RCC 7860 (cell line): ENCODE measurements at places on chromosomes 11 and 22.

DNA sequence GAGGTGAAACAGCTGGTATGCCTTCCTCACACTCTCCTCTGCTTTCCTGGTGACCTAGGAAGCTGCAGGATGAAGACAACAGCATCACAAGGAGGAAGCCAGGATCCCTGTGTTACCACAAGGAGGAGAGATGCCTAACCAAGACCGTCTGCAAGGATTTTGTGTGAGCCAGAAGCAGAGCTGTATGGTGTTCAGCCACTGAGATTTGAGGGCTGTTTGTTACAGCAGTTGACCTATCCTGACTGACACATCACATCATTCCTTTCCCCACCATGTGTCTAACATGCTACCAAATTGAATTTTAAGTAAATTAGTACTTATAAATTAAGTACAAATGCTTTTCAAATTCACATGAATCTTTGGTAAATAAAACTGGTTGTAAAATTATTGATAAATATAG lies 8.9 kb upstream of the CHKA start:
- DNase-seq: no peak

GRCh38 chr11:70182266-70182665 lies 20.8 kb upstream of the FADD start:
- no peak for DNase-seq

DNA sequence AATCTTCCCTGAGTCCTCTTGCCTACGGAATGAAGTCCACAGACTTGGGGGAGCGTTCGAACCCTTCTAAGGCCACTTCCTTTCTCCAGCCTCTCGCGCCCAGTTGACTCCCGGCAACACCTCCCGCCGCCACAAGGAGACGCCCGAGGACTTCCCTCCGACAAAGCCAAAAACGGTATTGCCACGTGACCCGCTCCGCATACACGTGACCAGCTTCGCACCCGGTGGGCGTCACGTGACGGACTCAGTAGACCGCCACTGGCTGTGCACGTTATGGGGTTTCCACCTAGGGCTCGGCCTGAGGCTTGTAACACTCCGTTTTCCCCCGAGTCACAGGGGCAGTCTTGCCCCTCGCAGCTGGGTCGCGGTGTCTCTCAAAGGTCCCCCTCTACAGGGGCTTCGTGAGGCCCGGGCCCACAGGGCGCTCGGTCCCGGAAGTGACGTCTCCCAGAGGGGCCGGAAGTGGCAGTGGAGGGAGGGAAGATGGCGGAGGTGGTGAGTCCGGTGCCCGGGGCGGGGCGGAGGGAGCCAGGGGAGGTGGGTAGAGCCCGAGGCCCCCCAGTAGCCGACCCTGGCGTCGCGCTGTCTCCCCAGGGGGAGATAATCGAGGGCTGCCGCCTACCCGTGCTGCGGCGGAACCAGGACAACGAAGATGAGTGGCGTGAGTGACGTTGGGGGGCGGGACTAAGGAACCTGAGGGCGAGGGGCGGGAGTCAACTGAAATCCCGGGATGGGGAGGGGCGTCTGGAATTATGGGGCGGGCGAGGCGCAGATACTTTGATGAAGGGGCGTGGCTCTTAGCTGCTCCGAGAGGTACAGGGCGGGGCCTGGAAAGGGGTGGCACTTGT lies at the start of gene KAT5:
TSS of gene KAT5 (plus strand) at position 468 of the 848 bp plus-strand sequence. CDS start at position 484, 16 bp downstream.
- DNase-seq: peak; percentile 93

GRCh38 chr11:27216270-27217149 lies 146.5 kb downstream of the CCDC34 start:
- no peak for DNase-seq

- no peak for DNase-seq
Observed at GRCh38 chr11:367956-368413, 1.3 kb upstream of the B4GALNT4 start.

GRCh38 chr11:75576017-75576416 lies 14.0 kb downstream of the SERPINH1 start:
- no peak for DNase-seq

DNA sequence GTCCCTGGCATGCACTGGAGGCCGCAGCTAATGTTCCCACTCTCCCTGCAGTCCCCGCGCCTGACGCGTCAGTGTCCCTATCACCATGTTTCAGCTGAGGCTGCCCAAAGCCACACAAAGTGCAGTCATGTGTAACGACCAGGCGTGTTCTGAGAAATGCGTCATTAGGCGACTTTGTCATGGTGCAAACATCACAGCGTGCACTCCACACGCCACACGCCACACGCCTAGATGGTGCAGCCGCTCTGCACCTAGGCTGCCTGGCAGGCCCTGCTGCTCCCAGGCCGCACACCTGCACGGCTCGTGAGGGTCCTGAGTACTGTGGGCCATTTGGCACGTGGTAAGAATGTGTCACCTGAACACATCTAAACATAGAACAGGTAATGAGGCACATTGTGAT lies 2.4 kb downstream of the CRELD2 start:
- DNase-seq: no peak

GRCh38 chr22:34414467-34415440 lies 494.5 kb upstream of the LARGE1 start:
- DNase-seq: peak; percentile 63

- DNase-seq: no peak
Observed at GRCh38 chr11:117096201-117096991, 1.8 kb downstream of the SIK3 start.

GRCh38 chr11:100403816-100404215 lies 283.3 kb upstream of the ARHGAP42 start:
- no peak for DNase-seq

GRCh38 chr11:134700101-134700640 lies 288.1 kb upstream of the B3GAT1 start:
- DNase-seq: no peak

- no peak for DNase-seq
Observed at GRCh38 chr22:35921044-35921443, 107.6 kb downstream of the RBFOX2 start.

DNA sequence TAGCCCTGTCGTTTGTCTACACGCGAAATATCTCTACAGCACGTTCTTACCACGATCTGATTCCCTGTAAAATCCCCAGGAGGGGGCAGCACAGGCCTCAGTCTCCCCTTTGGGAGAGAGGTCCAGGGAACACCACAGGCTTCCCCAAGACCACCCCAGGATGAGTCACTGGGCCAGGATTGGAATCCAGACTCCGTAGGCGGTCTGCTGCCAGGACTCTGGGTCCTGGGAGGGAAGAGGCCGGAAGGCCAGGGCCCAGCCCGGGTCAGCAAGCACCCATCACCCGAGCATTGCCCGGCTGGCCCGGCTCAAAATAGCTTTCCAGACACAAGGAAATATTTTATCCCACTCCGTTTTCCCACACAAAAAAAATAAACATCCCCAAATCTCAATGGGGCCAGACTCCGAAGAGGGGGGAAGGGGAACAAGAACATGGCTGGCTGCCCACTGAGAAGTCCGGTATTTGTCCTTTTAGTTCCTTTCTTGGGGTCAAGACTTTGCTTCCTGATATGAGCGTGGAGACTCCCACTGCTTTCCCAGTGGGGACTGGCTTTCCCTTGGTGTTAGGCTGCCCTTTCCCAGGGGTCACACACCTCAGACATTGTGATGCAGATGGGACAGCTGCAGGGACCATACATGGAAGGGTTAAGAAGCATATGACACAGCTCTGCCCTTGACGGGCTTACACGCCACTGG lies 91.3 kb downstream of the LRRC32 start:
- no peak for DNase-seq

GRCh38 chr11:44133335-44133946 lies 38.0 kb downstream of the EXT2 start:
- no peak for DNase-seq

DNA sequence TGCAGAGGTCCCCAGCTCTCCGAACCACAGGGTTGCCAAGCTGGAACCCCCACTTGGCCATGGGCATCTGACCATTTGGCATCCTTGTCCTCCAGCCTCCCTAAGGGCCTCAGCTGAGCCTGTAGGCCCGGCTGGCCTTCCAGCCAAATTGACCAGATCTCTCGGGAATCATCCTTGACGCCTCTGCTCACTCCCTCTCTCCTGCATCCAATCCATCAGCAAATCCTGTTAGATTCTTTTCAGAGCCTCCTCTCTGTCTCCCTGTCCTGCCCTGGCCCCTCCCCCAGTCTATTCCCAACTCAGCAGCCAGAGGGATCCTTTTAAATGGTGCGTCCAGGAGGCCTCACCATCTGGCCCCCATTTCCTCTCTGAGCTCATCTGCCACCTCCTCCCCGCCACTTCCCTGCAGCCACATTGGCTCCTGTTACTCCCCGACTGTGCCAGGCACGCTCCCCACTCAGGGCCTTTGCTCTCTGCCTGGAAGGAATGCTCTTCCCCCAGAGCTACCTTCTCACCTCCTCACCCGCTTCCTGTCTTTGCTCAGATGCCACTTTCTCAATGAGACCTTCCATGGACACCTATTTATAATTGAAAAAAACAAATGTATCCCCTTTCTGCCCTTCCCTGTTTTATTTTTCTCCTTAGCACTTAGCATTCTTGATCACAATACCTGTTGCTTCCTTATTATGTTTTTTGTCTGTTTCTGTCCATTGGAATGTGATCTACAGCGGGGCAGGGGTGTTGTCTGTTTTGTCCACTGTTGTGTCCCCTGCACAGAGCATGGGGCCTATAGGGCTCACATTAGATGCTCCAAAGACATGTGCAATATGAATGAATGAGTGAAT lies 78.1 kb downstream of the NFAM1 start:
- no peak for DNase-seq

GRCh38 chr11:122168218-122168617 lies 52.2 kb upstream of the BLID start:
- no peak for DNase-seq

- no peak for DNase-seq
Observed at GRCh38 chr11:10493041-10493663, 38.1 kb downstream of the AMPD3 start.

DNA sequence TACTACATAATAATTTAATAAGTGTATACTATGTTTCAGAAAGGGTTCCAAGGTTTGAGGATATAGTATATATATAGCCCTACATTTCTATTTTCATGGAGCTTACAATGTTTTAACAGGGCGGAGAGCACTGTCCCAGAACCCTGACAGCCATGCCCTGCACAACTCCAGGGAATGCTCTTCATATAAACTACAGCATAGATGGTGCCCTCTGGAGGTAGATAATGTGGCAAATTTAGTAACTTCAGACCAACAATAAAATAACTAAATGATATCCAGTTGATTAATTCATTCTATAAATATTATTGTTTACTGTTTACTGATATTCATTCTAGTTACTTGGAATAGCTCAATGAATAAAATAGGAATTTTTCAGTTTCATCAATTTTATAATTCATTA lies 693.7 kb upstream of the CCDC179 start:
- DNase-seq: no peak

DNA sequence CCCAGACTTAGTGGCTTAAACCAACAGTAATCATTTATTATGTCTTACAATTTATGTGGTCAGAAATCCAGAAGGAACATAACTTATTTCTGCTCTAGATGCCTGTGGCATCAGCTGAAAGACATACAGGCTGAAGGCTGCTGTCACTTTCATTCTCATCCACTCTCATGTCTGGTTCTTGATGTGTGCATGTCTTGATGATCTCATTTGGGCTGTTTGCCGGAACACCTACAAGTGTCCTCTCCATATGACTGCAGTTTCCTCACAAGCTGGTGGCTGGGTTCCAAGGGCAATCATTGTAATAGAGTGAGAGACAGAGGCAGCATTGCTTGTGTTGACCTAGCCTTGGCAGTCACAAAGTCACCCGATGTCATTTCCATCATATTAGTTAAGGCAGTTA lies 1375.9 kb upstream of the RAG2 start:
- DNase-seq: peak; percentile 34
